ENCODE measurements at places on chromosomes 13 and 19.
A peak's percentile ranks its signal among the peaks of the same experiment; 100 is the strongest.

GRCh38 chr13:48004201-48004600 lies 3.1 kb upstream of the SUCLA2 start:
- DNase-seq: no peak

GRCh38 chr13:41199526-41199925 lies 5.2 kb upstream of the KBTBD7 start:
- no peak for DNase-seq

GRCh38 chr13:111410232-111411021 lies 90.0 kb downstream of the TEX29 start:
- no peak for DNase-seq

DNA sequence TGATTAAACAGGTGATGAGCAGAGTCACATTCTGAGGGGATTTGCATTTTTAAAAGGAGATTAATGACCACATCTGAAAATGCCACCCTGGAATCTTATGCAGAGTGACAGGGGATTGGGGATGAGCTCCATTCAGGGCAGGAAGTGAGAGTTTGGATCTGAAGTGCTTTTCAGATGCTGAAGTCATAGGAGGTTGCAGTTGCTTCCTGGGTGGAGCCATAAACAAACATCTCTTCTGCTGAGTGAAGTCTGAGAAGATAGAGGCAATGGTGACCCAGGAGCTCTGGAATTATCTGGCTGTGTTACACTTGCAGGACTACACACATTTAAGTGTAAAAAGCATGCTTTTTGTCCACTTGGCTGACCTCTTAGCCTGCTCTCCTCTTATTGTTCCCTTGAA lies 51.4 kb upstream of the PSG8 start:
- no peak for DNase-seq

DNA sequence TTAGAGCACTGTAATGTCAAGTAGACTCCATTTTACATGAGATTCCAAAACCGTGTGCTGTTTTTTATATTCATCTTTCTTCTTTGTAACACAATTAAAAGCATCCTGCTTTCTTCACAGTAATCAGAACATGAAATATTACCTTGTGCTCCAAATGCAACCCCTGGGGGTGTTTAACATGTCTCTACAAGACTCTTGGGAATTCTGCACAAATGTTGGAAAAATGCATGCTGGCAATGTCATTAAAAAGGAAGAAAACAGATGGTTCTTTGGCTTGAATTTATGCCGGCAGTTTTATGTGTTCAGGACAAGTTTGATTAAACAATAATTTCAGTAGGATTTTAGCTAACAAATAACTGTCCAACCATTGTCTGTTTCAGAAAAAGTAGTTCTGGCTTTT lies 159.1 kb downstream of the LIG4 start:
- no peak for DNase-seq

- no peak for DNase-seq
Observed at GRCh38 chr13:52734075-52734623, 5.5 kb downstream of the CNMD start.

- no peak for DNase-seq
Observed at GRCh38 chr13:80962855-80963254, 621.9 kb upstream of the SPRY2 start.

- no peak for DNase-seq
Observed at GRCh38 chr19:46985542-46986415, 33.9 kb upstream of the NPAS1 start.

DNA sequence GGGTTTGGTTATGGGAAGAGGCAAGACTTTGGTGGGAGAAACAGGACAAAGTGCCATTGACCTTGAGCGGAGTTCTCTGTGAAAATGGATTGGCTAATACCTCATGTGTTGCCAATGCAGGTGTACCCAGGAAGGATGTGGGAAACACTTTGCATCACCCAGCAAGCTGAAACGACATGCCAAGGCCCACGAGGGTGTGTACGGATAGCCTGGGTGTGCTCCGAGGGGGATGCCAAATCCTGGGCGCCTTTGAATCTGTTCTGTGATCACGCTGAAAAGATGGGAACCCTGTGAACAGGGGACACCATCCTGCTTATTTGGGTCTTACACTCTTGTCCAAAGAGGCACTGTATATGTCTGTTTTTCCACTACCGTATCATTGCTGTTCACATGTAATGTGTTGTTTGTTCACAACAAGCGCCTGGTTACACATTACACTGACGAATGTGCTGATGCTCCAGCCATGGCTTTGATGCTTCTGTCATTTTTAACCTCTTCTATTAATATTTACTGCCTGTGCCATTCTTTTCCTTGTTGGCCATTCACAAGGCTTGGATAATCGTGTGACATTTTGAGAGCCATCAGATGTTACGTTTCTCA lies 8.3 kb downstream of the GTF3A start:
- DNase-seq: no peak

GRCh38 chr13:40657951-40658350 lies 8.5 kb downstream of the FOXO1 start:
- DNase-seq: no peak

DNA sequence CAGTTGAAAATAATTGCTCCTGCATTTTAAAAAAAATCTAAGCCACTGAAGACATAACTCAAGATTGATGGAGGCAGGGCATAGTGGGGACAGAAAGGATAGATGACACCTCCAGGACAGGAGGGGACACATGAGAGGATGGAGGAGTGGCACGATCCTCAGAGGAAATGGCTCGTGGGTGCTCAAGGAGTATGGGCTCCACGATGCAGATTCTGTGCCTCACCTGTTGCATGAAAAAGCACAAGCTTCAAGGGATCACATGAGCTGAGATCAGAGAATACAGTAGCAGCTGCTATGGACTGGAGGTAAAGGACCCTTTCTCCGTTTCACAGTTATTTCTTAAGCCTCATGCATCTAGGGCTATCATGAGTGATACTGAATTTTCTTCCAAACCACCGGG lies 69.7 kb upstream of the KL start:
- no peak for DNase-seq

DNA sequence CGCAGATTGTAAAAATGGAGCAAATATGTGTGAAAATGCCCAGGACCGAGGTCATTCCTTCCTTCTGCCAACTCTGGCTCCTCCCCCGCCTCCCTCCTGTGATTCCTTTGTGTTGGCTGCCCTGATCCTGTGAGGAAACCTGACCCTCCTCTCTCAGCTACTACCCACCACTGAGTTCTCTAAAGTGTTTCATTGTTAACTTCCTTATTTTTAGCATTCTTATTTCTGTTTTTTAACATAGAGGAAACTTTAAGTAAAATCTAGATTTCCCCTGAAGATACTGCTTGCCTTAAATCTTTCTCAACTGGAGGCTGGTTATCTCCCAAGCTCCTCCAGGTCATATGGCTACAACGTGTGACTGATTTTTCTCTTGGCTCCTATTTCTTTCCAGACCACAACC lies 21.7 kb upstream of the FBXL3 start:
- no peak for DNase-seq

- DNase-seq: no peak
Observed at GRCh38 chr13:39810091-39810877, 154.8 kb downstream of the COG6 start.

DNA sequence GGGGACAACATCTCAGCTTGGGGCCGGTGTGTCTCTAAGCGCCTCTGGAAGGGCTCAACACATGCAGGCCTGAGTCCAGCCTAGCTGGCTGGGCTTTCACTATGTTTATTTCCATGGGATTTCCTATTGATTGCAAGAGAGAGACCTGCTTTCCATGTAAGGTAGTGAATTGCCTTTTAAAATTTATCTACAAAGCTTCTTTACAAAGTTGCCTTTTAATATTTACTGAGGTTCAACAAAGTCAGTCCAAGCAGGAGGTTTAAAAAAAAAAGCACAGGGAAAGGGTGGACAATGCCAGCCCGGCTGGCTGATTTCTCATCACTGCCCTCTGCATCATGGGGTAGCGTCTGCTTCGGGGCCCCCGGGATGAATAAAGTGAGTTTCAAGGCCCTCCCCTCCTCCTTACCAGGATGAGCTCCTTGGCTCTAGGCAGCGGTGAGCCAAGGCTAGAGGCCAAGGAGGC lies 15.8 kb downstream of the TLE2 start:
- no peak for DNase-seq

GRCh38 chr13:46679369-46680120 lies 117.4 kb downstream of the ESD start:
- DNase-seq: no peak

- DNase-seq: no peak
Observed at GRCh38 chr19:46737298-46737654, 8.6 kb upstream of the FKRP start.

GRCh38 chr13:47076500-47076899 lies 179.6 kb upstream of the HTR2A start:
- no peak for DNase-seq

DNA sequence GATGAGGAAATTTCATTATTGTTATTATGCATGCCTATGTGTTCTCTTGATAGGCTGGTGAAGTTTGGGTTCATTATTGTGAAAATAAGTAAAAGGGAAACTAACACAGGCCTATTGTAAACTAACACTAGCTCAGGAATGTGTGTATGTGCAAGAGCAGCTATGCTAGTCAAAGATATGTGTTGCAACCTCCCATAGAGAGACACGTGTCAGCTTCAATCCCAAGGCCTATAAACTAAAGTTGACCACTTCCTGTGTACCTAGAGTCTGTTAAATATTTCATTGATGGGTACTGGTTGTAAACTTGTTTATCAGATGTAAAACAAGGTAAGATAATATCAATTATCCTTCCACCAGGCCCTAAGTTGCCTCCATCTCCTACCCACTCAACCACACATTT lies 44.7 kb upstream of the ZNF30 start:
- DNase-seq: no peak

DNA sequence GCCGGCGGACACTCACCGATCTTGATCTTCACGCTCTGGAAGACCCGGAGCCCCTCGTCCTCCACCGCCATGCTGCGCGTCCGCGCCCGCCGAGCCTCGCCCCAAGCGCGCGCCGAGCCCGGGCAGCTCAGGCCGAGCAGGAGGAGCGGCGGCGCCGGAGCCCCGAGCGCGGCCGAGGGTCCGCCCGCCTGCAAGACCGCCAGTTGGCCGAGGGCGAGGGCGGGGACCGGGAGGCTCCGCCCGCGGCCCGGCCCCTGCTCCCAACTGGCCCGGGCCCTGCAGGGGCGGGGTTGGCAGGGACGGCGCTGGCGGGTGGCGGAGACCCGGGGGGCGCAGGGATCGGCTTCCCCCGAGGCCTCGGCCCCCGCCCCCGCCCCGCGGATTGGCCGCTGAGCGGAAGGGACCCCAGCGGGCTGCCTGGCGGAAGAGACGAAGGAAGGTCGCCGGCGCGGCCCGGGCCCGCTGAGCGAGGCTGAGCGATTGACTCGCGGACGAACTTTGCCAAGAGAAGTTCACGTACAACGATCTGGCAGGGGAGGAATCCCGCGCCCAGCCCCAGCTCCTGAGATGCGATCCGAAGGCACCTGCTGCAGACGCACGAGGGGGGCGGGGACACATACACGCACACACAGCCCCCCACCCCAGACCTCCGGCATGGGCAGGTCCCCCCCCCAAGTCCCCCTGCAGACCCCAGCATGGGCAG lies at the start of gene RASA3:
Gene RASA3 (minus strand): TSS at position 205 of the 703 bp plus-strand sequence. CDS start 134 bp downstream, at position 71.
- peak; percentile 66 for DNase-seq

DNA sequence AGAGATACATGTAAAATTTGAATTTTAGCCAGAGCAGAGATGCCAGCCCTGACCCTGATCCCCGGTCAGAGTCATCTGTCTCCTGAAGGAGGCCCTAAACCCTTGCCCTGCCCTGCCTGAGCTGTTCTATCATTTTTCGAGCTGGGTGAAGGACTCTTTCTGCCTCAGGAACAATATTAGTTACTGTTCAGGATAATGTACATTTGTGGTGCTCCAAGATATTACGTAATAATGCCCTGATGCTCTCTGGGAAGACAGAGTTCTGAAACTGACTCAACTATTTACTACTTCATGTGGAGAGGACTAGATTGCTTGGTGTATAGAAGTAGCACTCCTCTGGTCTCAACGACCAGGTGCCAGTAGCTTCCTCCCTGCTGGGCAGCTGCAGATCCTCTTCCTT lies 37.9 kb upstream of the UBL3 start:
- DNase-seq: no peak

GRCh38 chr13:20696073-20696472 lies 7.4 kb upstream of the IL17D start:
- DNase-seq: no peak

DNA sequence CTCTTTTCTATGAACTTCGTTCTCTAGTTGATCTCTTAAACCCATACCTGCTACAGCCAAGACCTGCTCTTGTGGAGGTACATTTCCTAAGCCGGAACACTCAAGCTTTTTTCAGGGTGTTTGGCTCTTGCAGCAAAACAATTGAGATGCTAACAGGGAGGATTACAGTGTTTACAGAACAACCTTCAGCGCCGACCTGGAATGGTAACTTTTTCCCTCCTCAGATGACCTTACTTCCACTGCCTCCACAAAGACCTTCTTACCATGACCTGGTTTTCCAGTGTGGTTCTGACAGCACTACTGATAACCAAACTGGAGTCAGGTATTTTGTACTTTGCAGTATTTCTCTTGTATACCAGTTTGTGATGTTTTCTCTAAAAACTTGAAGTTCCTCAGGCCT lies 506 bp downstream of the KCNRG start:
- DNase-seq: no peak

- DNase-seq: no peak
Observed at GRCh38 chr19:55376241-55376933, at the start of gene TMEM190. Gene TMEM190 (plus strand): TSS chr19:55376826. CDS start chr19:55376854, 28 bp downstream.

- no peak for DNase-seq
Observed at GRCh38 chr13:73514208-73514607, 455.4 kb downstream of the KLF5 start.

GRCh38 chr13:110305544-110305943 lies 1.4 kb downstream of the COL4A1 start:
- DNase-seq: no peak

- DNase-seq: no peak
Observed at GRCh38 chr19:56689198-56689597, 17.6 kb upstream of the ZNF835 start.

DNA sequence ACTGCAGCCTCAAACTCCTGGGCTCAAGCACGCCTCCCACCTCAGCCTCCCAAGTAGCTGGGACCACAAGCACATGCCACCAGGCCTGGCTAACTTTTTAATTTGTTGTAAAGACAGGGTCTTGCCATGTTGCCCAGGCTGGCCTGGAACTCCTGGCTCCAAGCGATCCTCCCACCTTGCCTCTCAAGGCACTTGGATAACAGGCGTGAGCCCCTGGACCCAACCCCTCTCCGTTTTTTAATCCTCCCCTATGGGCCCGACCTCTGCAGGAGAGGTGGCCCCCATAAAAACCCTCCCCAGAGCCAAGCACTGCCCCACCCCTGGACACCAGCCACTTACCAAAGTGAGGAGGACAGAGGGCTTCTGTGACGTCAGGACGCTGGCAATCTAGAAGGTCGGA lies 28.6 kb downstream of the PEPD start:
- DNase-seq: no peak

- DNase-seq: no peak
Observed at GRCh38 chr13:102582256-102582655, 14.5 kb upstream of the TPP2 start.

GRCh38 chr19:6854758-6855157 lies 32.6 kb upstream of the ADGRE1 start:
- no peak for DNase-seq
